ENCODE measurements at places on chromosomes 7 and 10. TPM values are rescaled to one million over a fixed set of nuclear protein-coding genes. Genes with fewer than 3 reads are reported as not detected.

DNA sequence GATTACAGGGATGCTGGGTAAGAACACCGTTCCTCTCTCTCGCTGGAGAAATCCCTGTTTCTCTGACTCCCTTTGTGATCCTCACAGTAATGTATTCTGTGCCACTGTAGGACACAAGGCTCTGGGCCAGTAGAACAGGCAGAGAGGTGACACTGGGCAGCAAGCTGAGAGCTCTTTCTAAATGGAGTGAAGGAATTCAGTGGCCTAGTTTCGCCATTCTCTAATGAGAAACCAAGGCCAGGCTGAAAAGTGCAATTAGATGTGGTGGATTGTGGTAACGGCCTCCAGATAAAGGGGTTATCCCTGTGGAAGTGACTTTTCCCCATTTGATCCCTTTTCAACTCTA, 12.8 kb downstream of the KCTD7 start:
- H3K27me3 ChIP-seq, result no peaks in the 10 kb centered on the region
- no peak overlapping the region for H3K27ac ChIP-seq
- no peak overlapping the region for H3K4me3 ChIP-seq
- H3K36me3 ChIP-seq, result peaks cover 58% of the 10 kb centered on the region
- peaks cover 5% of the 10 kb centered on the region for H3K4me1 ChIP-seq
- DNase-seq, result no peak

Gene KCNMA1
- 0.16 TPM for total RNA-seq

DNA sequence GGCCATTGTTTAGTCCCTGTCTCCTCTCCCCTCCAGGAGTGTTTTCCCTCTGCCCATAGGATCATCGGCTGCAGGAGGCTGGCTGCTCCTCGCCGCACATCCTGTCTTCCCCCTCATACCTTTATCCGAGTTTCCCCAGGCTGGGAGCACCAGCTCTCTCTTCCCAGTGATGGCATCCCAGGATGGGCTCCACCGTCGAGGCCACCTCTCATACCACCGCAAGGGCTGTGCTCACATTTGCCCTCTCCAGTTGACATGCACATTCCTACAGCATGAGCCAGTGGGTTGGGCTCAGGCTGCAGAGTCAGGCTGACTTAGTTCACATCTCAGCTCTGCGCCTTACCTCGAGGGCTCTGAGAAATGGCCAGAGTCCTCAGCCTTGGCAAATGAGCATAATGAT, 12.1 kb downstream of the HKDC1 start:
- DNase-seq, result no peak
- H3K4me1 ChIP-seq, result peaks cover 65% of the 10 kb centered on the region
- no peaks in the 10 kb centered on the region for H3K27me3 ChIP-seq

GRCh38 chr7:23558303-23558702, 26.5 kb upstream of the TRA2A start:
- H3K36me3 ChIP-seq, result no peaks in the 10 kb centered on the region
- DNase-seq, result no peak
- no peak overlapping the region for H3K4me3 ChIP-seq
- no peak overlapping the region for H3K27ac ChIP-seq

DNA sequence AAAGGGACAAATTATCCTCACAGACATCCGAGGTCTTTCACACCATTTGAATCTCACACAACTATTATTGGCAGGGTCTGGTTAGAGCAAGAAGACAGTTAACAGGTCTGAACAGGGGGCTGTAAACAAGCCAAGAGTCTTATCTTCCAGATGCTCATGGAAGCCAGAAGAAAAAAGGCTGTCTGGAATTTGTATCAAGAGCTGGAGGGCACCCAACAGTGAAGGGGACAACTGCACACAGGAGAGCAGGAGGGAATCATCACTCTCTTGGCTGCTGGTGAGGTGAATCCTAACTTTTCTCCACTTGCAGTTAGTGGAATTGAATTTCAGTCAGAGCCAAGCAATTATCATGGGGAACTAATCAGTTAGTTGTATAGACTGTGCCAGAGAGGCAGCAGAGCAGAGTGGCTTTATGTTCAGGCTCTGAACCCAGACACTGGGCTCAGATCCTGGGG, 880.2 kb upstream of the AUTS2 start:
- H3K4me1 ChIP-seq, result no peaks in the 10 kb centered on the region
- H3K4me3 ChIP-seq, result no peak overlapping the region
- no peak overlapping the region for H3K27ac ChIP-seq

- no peak overlapping the region for H3K4me3 ChIP-seq
- no peaks in the 10 kb centered on the region for H3K4me1 ChIP-seq
- H3K36me3 ChIP-seq, result peaks cover 76% of the 10 kb centered on the region
- no peak overlapping the region for H3K27ac ChIP-seq
Observed at GRCh38 chr7:100071018-100071723, 10.4 kb downstream of the ZNF3 start.

DNA sequence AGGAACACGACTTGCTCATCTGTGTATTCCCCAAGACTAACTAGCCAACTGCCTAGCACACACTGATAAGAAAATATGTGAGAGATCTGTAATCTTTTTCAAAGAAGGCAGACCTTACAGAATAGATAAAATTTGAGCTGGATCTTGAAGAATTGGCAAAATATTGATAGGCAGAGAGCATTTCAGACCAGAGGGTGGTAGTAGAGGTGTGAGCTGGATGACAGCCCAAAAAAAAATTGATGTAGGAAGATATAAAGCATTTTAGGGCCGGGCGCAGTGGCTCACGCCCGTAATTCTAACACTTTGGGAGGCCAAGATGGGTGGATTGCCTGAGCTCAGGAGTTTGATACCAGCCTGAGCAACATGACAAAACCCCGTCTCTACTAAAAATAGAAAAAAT, 1.2 kb upstream of the ZNF746 start:
- DNase-seq, result no peak
- H3K36me3 ChIP-seq, result peaks cover 7% of the 10 kb centered on the region
- no peak overlapping the region for H3K27ac ChIP-seq

GRCh38 chr7:50208378-50208982, 96.0 kb upstream of the IKZF1 start:
- peak; percentile 53 for DNase-seq
- H3K4me3 ChIP-seq, result no peak overlapping the region
- H3K4me1 ChIP-seq, result peaks cover 98% of the 10 kb centered on the region
- H3K27me3 ChIP-seq, result no peaks in the 10 kb centered on the region
- H3K36me3 ChIP-seq, result peaks cover 22% of the 10 kb centered on the region

Gene ZWINT
- 123 TPM for total RNA-seq

Gene SAP25
- 30.0 TPM for total RNA-seq

Gene NANOS1
- 0.13 TPM for total RNA-seq

DNA sequence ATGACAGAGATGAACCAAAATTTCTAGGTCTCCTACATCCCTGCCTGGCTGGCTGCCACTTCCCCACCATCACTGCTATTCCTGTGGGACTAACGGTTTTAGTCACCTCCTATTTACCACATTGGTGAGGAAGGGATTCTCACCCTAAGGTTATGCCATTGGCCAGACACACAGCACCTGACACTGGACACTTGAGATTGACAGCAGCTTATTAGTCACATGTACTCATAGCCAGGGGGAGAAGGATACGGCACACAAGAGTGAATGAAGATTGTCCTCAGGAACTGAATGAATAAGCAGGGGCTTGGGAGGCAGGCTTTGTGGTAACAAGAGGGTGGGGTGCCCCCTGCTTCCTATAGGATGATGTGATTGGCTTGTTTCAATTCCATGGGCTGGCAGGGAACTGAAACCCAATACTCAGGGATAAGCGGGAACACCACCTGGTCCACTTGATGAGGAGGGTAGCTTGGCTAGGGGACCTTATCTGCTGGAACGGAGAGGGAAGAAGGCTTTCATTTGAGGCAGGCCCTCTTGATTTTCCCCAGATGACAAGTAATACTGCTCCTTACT, 99.0 kb downstream of the SPAG6 start:
- no peak overlapping the region for H3K27ac ChIP-seq
- H3K4me3 ChIP-seq, result no peak overlapping the region
- peaks cover 34% of the 10 kb centered on the region for H3K27me3 ChIP-seq
- no peak for DNase-seq
- H3K36me3 ChIP-seq, result peaks cover 4% of the 10 kb centered on the region
- peaks cover 5% of the 10 kb centered on the region for H3K4me1 ChIP-seq

- H3K36me3 ChIP-seq, result no peaks in the 10 kb centered on the region
- no peak overlapping the region for H3K27ac ChIP-seq
- peaks cover 18% of the 10 kb centered on the region for H3K4me1 ChIP-seq
- DNase-seq, result no peak
Observed at GRCh38 chr7:7769710-7770627, 51.6 kb upstream of the RPA3 start.
